IMR-90 (cell line): ENCODE measurements at places on chromosomes 13 and 19. TPM values are rescaled to one million over a fixed set of nuclear protein-coding genes. Genes with fewer than 3 reads are reported as not detected.

- H3K27ac ChIP-seq = no peak within 1 kb of the TSS
- DNase-seq = no peak
- H3K4me1 ChIP-seq = peaks cover 4% of the 10 kb centered on the region; the same call in 1 of the 2 replicates
- H3K27me3 ChIP-seq = peaks cover 28% of the 10 kb centered on the region
- no peaks in the 10 kb centered on the region for H3K36me3 ChIP-seq
Measured at GRCh38 chr19:48755084-48755641, at the start of gene FGF21. Gene FGF21 (plus strand): TSS chr19:48755524. CDS start chr19:48756237, 713 bp downstream.

- no peak for DNase-seq
- peak overlapping the region; percentile 58 for H3K4me3 ChIP-seq
- peak overlapping the region; percentile 68 for H3K27ac ChIP-seq
Measured at GRCh38 chr19:1489463-1490310, 463 bp downstream of the PCSK4 start.

GRCh38 chr13:107205318-107206104 is 637.6 kb upstream of the ARGLU1 start:
- H3K27ac ChIP-seq = no peak overlapping the region
- H3K4me1 ChIP-seq = peaks cover 3% of the 10 kb centered on the region
- no peaks in the 10 kb centered on the region for H3K36me3 ChIP-seq
- peak; percentile 66 for DNase-seq

DNA sequence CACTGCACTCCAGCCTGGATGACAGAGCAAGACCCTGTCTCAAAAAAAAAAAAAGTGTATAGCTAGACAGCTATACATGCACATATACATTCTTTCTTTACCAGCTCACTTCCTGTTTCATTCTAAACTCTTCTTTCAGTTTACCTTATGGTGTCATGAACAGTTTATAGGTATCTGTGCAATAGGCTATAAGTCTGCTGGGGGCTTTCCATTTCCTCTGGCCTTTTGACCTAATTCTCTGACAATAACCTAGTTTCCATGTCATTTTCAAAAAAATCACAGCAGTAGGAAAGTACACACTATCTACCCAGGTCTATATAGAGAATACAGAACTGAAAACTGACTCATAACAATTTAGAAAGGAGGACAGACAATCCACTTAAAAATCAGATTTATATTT is 24.4 kb upstream of the URAD start:
- H3K27me3 ChIP-seq = peaks cover 3% of the 10 kb centered on the region
- no peak overlapping the region for H3K27ac ChIP-seq
- no peaks in the 10 kb centered on the region for H3K36me3 ChIP-seq

CLEC17A gene
- total RNA-seq = not detected in 2 replicates

IRF3 gene
- total RNA-seq = 37.2 and 39.6 TPM in 2 replicates

- no peaks in the 10 kb centered on the region for H3K36me3 ChIP-seq
- H3K4me3 ChIP-seq = peak overlapping the region; percentile 34; the same call in 1 of the 2 replicates
- H3K4me1 ChIP-seq = 0 out of 2 replicates have a peak, but pooled peaks cover 2% of the 10 kb centered on the region
- H3K27me3 ChIP-seq = no peaks in the 10 kb centered on the region
- DNase-seq = peak; percentile 2
Measured at GRCh38 chr19:58054901-58055874, 3.9 kb upstream of the ZNF135 start.

DNA sequence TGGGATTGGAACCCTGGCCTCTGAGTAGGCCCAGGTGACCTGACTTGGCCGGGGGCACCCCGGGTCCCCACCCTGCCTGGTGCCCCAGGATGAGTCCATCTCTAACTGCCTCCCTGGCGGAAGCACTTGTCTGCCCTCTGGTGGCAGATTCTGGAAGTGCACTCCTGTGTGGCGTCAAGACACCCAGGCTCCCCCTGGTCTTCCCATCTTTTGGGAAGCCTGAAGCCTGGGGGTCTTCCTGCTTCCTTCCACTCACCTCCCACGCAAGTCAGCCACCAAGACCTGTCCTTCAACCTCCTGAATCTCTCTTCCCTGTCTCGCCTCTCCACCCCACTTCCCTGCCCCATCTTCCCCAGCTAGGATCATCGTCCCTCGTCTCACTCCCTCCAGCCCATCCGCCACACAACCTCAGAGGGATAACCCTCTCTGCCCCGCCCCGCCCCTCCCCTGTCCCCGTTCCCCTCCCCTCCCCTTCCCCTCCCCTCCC is 7.4 kb downstream of the RABAC1 start:
- 0 out of 2 replicates have a peak, but pooled peaks cover 2% of the 10 kb centered on the region for H3K4me1 ChIP-seq
- peak; percentile 65 for DNase-seq
- no peak overlapping the region for H3K4me3 ChIP-seq
- H3K27me3 ChIP-seq = no peaks in the 10 kb centered on the region
- no peak overlapping the region for H3K27ac ChIP-seq

EHD2 gene
- 31.9 and 35.3 TPM in 2 replicates for total RNA-seq

GRCh38 chr13:77521595-77522367 is 13.7 kb upstream of the SCEL start:
- H3K27ac ChIP-seq = no peak overlapping the region
- DNase-seq = no peak
- H3K27me3 ChIP-seq = no peaks in the 10 kb centered on the region
- H3K36me3 ChIP-seq = no peaks in the 10 kb centered on the region

- peak overlapping the region; percentile 64; the same call in 1 of the 2 replicates for H3K27ac ChIP-seq
- H3K27me3 ChIP-seq = no peaks in the 10 kb centered on the region
- H3K4me1 ChIP-seq = 0 out of 2 replicates have a peak, but pooled peaks cover 1% of the 10 kb centered on the region
- peaks cover 21% of the 10 kb centered on the region for H3K36me3 ChIP-seq
- DNase-seq = peak; percentile 31
Measured at GRCh38 chr19:57850553-57851017, 926 bp downstream of the ZNF587 start.

CYP2A13 gene
- total RNA-seq = not detected in 2 replicates

GARIN5A gene
- 0.28 TPM in 1 of 2 replicates, not detected in the other for total RNA-seq

- DNase-seq = no peak
- H3K27ac ChIP-seq = no peak overlapping the region
- H3K4me3 ChIP-seq = no peak overlapping the region
- H3K36me3 ChIP-seq = no peaks in the 10 kb centered on the region
- no peaks in the 10 kb centered on the region for H3K4me1 ChIP-seq
Measured at GRCh38 chr19:29104605-29105241, 108.2 kb downstream of the UQCRFS1 start.

- peaks cover 12% of the 10 kb centered on the region for H3K4me1 ChIP-seq
- no peak overlapping the region for H3K4me3 ChIP-seq
- no peaks in the 10 kb centered on the region for H3K27me3 ChIP-seq
- peak overlapping the region; percentile 68 for H3K27ac ChIP-seq
- peak; percentile 96 for DNase-seq
Measured at GRCh38 chr13:44710576-44710975, 134.4 kb upstream of the TSC22D1 start.
